CD8-positive, alpha-beta T cell (primary cell): ENCODE measurements at places on chromosomes 6 and 20.

DNA sequence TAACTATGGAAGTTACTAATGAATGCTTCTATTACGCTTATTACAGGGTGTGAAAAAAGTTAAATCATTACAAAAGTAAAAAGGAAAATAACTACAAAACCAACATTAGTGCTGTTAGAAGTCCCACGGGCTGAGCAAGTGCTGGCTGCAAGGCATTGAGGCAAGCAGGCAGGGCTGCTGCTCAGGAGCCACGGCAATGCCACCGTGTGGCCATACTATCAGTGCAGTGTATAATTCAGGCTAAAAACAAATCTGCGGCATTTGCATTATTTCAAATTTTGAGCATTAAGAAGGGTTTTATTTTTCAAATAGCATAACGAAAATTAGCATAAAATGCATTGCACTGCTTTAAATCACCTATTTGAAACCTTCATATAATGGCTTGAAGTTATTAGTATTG, 17.1 kb downstream of the IFNGR1 start:
- no peak for DNase-seq

- DNase-seq = no peak
Observed at GRCh38 chr20:46293084-46293483, 15.2 kb downstream of the CDH22 start.

GRCh38 chr20:24977336-24977735, 15.2 kb downstream of the APMAP start:
- no peak for DNase-seq

- DNase-seq = no peak
Observed at GRCh38 chr6:160254467-160255312, 3.9 kb downstream of the SLC22A2 start.

DNA sequence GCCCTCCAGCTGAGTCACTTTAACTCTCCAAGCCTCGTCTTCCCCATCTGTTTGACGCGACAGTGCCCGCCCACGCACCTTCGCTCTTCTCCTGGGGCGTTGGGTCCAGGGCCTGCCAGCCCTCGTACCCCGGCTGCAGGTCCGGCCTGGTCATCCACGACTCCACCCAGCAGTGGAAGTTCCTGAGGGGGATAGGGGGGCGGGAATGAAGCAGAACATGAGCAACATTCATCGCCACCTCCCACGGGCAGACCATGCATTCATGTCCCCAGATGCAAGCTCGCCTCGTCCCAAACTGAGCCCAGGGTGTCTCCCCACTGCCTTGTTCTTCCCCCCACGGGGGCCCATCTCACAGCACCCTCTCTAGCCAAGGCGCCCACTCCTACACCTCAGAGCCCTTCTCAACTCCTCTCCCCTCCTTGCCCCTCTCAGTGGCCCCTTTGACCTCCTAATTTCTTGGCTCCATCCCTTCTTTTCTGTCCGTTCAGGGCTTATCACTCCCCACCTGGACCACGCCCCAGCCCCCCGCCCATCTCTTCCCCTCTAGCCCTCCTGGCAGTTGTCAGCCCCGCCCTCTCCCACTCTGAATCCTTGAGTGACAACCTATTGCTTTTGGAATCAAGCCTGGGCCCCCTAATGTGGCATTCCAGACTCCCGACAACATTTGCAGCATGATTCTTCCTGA, 23.7 kb downstream of the TGM2 start:
- no peak for DNase-seq

DNA sequence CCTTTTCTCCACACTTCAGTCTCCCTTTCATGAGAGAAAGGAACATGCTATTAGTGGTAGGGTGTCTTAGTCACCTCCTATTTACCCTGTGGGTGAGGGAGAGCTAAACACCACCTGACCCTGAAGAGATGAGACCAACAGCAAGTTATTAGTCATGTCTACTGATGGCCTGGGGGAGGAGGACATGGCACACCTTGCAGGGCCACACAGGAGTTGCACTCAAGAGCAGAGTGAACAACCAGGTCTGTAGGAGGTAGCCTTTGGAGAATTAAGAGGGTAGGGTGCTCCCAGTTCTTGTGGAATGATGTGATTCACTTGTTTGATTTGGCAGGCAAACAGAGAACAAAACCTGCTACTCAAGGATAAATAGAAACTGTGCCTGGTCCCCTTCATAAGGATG, 82.7 kb upstream of the FABP7 start:
- no peak for DNase-seq

GRCh38 chr6:2594868-2595267, 155.9 kb downstream of the MYLK4 start:
- DNase-seq = no peak

DNA sequence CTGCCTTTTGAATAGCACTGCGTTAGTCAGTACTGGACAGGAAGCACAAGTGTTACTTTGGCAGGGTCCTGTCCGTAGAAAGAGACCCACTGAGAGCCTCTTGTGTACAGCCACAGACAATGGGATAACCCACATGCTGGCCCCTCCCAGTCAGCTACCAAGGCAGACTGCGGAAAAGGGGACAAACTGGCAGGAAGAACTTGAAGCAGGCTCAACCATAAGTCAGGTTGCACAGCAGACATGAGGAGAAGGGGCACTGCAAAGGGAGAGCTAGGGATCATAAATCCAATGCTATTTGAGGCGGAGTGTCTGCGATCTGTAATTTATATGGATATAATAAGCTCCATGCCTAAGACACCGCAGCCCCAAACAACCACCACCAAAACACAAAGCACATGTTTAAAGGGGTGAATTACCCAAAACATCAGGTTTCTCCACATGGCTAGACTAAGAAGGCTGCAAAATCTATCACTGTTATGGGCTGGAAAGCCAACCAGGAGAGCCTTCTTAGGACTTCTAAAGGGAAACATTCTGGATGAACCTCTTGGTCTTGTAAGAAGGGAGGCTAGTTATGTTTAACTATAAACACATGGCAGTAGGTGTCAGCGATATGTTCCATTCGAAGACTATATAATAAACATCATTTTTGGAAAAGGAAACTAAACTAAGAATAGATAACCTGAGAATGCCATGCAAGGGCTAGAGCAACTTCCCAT, 141.7 kb downstream of the BACH2 start:
- no peak for DNase-seq

DNA sequence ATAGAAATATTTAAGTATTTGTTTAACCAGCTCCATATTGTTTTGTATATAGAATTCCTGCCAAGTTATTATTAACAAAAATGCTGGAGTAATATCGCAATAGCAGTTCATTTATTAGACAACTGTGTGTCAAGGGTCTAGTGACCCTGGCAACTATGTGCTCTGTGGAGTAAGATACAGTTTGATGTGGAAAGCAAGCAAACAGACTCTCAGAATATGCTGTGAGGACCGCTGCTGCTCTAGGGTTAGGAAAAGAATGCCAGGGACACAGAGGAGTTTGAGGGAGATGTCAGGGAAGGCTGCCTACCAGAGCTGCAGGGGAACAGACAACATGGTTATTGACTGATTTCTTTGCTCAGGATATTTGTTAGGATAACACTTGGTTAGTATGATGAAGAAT, 71.2 kb downstream of the HIVEP1 start:
- no peak for DNase-seq

DNA sequence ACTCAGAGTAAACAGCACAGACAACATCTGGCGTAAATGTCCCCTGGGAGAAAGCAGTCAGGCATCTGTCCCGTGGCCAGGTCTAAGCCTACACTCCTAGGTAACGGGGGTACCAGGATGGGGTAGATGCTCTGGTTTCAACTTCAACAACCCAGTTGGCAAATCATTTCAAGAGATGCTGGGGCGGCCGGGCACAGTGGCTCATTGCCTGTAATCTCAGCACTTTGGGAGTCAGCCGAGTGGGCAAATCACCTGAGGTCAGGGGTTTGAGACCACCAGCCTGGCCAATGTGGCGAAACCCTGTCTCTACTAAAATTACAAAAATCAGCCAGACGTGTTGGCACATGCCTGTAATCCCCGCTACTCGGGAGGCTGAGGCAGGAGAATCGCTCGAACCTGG, 12.3 kb downstream of the PREX1 start:
- DNase-seq = no peak

- DNase-seq = no peak
Observed at GRCh38 chr20:6060213-6060612, 6.4 kb upstream of the LRRN4 start.

DNA sequence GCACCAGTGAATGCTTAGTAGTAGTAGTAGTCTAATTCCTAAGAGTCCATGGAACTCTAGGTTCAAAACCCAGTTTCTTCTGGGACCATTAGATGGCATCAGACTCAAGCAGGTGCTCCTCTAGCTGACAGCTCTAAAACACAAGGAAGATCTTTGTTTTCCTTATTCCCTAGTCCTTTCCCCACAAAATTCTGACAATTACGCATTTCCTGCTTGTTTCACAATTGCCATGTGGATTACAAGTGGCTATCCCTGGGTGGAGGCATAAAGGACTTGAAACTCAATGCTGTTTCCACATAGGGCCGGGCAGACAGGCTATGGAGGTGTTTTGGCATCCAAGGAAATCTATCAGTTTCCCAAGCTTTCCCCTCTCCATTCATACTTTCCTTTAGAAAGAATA, 9.2 kb upstream of the HLA-DOB start:
- DNase-seq = no peak
